ENCODE measurements at places on chromosomes 1 and 21.

- DNase-seq = no peak
Observed at GRCh38 chr21:39938086-39938625, 70.9 kb downstream of the PCP4 start.

GRCh38 chr1:163115887-163116286 is 46.7 kb downstream of the RGS4 start:
- no peak for DNase-seq

DNA sequence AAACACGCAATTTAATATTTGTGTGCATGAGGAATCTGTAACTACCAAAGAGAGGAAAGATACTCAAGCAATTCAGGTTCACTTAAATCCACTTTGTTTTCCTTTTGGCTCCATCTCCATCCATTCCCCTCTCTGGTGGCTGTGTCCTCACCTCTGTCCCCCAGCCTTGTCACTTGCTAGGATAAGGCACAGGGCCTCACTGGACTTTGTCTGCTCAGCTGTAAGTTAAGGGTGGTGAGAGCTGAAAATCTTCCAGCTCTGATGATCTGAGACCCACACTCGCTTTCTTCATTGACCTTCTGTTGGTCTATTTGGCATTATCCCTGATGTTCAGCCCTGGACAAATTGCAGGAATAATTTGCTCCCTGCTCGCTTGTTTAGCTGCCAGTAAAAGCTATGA is 56.5 kb downstream of the RHOU start:
- DNase-seq = no peak

- no peak for DNase-seq
Observed at GRCh38 chr1:70042090-70042731, 163.2 kb downstream of the LRRC40 start.

DNA sequence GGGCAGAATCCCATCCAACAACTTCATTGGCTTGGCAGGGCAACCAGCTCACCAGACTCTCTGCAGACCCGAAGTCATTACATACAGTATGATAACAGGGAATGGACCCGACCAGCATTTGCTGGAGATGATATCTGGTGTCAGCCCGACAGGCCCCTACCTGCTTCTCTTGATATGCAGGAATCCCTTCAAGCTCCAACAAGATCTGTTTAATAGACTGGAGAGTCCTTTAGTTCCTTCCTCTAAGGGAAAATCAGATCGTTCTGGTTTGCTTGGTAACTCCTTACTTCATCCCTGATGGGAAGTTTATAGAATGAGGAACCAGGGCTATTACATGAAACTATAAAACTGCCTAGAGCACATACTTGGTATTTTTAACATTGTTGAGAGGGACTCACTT is 61.2 kb downstream of the EDARADD start:
- DNase-seq = no peak

DNA sequence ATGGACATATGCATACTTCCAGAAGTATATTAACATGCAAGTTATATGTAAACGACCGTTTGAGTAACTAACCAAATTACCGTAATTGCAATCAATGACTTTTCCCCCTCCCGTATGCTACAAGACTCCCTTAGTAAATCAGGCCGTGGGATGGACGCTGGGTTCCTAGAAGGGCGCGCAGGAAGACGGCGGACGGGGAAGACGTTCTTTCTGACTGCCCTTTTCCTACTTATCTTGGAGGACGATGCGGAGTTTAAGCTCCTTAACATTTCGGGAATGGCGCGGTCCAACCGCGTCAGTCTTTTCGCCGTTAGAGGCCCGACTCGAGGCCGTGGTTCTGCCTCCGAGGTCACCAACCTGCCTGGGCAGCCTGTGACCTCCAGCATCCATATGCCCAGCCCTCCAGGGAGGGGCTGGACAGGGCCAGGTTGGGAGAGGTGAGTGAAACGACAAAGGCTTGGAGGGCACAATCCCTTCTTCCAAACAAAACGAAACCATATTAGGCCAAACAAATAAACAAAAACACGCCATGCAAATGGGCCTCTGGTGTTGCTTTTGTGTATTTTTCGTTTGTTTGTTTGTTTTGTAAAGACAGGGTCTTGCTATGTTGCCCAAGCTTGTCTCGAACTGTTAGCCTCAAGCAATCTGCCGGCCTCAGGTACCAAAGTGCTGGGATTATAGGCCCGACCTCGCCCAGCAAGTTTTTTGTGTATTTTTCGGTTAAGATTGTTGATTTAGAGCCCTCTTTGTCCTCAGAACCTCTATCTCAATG is 873 bp upstream of the PI4KB start:
- no peak for DNase-seq

GRCh38 chr1:47984175-47984789 is 12.9 kb downstream of the TRABD2B start:
- no peak for DNase-seq

DNA sequence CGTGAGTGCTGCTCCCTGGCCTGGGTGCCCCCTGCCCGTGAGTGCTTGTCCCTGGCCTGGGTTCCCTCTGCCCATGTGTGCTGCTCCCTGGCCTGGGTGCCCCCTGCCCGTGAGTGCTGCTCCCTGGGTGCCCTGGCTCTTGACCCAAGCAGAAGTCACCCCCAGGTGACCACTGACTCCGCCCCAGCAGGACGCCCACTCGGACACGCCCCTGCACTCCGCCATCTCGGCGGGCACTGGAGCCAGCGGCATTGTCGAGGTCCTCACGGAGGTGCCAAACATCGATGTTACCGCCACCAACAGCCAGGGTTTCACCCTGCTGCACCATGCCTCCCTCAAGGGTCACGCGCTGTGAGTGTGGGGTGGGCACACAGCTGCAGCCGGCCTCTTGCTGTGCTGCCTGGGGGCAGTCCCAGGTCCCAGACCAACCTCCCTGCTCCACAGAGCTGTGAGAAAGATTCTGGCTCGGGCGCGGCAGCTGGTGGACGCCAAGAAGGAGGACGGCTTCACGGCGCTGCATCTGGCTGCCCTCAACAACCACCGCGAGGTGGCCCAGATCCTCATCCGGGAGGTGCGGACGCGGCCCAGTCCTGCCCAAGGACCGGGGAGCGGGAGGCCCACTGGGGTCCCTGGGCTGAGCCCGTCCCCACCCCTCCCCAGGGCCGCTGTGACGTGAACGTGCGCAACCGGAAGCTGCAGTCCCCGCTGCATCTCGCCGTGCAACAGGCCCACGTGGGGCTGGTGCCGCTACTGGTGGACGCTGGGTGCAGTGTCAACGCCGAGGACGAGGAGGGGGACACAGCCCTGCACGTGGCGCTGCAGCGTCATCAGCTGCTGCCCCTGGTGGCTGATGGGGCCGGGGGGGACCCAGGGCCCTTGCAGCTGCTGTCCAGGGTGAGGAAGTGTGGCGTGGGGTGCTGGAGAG is 3.9 kb upstream of the MMP23B start:
- DNase-seq = no peak

DNA sequence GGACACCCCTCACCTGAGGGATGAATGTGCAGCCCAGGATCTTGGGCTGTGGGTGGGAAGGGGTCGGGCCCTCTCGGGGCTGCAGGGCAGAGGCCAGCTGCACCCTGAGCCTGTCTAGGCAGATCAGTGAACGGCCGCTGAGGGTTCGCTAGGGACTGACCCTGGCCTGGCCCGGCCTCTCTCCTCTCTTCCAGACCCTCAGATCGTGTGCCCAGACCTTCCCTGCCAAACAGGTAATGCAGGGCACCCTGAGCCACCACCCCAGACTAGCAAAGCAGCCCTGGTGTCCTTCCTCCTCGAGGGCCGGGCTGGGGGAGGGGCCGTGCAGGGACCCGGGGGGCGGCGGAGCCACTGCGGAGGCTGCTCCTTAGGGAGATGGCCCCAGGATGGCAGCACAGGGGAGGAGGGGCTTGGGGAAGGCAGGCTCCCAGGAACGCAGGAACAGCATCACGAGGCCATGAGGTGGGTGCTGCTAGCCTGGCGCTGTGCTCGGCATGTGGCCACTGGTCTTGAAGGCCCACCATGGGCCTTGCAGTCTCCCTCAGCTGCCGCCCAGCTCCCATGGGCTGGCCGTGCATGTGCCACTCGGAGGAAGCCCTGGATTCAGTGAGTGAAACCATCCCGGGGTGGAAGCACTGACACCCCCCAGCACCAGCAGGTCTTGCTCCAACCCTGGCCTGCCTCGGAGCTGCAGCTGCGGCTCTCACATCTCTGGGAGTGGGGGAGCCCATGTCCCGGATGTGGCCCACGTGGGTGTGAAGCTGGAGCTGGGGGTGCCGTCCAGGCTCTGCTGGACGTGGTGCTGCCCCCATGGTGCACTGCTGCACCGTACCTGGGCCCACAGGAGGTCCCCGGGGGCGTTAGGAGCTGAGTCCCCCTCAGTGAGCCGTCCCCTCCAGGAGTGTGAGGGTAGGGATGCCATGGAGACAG is 28.7 kb downstream of the COL6A2 start:
- DNase-seq = peak; percentile 3

DNA sequence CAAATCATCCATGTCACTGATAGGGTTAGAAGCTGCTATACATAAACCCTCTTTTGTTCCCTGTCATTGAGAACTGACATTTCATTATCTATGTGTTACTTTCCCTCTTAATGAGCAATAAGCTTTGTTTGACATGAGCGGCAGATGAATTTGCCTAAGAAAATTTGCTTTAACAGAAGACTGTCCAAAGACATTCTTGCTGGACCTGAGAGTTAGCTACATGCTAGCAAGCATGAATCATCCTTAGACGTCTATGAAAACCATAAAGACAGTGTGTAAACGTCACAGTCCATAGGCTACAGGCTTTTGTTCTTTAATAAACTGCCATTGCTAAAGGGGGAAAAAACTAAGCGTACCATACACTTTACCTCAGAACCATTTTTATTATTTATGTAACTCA is 73.1 kb downstream of the TNFSF4 start:
- DNase-seq = no peak

DNA sequence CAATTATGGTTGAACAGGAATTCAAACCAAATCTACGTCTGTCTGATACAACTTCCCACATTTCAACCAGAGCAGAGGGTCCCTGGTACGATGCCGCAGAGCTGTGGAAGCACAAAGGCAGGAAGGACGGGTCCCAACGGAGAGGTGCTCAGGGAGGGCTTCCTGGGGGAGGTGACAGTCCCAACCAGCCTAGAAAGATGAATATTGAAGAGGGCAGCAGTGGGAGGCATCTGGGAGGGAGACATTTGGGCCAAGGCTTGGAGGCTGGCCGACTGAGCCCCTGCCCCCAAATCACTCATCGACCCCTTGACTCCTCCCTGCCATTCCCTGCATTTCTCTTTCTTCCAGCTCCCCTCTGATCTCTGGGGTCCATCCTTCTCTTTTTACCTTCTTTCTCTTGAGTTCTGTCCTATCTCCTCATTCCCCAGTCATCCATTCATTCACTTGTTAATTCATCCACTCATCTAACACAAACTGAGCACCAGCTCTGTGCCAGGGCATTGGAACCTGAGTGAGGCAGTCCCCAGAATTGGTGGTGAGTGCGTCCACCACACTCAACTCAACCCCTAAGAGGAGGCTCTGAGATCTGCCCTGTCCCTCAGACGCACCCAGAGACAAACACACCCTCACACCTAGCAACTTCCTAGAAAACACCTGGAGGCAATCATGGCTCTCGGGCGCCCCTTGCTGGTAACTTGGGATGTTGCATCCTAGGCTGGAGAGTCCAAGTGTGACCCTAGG is 13.2 kb upstream of the CELA3B start:
- DNase-seq = peak; percentile 60

GRCh38 chr1:56278061-56278460 is 301.3 kb downstream of the PLPP3 start:
- no peak for DNase-seq

- DNase-seq = no peak
Observed at GRCh38 chr21:36330904-36331303, 10.9 kb downstream of the MORC3 start.

- DNase-seq = no peak
Observed at GRCh38 chr1:156262461-156263287, 14.8 kb upstream of the PAQR6 start.

GRCh38 chr21:42431196-42431595 is 27.5 kb downstream of the UBASH3A start:
- no peak for DNase-seq

GRCh38 chr1:88079036-88079435 is 605.0 kb upstream of the PKN2 start:
- no peak for DNase-seq

GRCh38 chr1:219228058-219228419 is 54.4 kb downstream of the LYPLAL1 start:
- no peak for DNase-seq

DNA sequence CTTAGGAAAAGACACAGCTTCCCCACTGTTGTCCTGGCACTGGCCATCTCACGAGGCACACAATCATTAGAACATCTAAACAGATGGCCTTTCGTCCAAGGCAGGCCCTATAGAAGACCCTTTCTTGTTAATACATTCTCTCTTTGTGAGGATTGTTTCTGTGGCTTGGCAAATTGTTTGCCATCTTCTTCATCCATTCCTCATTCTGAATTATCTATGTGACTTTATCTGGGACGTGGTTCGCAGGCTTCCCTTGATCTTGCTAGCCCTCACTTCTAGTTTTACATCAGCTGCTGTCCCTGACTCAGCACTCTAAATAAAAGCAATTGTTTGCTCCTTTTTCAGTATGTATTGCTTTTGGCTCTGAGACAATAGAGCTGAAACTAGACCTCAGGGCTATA is 101.1 kb upstream of the ZC3H11B start:
- no peak for DNase-seq

DNA sequence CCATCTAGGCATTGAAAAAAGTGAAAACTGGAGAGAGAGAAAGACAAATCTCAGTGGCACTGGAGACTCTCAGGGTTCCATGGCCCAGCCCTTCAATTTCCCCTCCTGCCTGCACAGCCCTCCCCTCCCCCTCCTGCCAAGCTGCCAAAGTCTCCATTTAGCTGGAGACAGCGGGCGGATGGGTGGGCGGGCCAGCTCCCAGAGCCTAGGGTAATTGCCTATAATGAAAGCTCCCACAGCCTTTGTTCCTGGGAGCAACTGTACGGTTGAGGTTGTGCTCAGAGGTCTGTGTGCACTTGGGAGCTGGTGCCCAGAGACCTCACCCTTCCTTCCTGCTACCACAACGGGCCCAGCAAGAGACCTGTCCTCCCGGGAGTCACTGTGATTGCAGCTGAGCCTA is 89.6 kb downstream of the NAV1 start:
- no peak for DNase-seq

DNA sequence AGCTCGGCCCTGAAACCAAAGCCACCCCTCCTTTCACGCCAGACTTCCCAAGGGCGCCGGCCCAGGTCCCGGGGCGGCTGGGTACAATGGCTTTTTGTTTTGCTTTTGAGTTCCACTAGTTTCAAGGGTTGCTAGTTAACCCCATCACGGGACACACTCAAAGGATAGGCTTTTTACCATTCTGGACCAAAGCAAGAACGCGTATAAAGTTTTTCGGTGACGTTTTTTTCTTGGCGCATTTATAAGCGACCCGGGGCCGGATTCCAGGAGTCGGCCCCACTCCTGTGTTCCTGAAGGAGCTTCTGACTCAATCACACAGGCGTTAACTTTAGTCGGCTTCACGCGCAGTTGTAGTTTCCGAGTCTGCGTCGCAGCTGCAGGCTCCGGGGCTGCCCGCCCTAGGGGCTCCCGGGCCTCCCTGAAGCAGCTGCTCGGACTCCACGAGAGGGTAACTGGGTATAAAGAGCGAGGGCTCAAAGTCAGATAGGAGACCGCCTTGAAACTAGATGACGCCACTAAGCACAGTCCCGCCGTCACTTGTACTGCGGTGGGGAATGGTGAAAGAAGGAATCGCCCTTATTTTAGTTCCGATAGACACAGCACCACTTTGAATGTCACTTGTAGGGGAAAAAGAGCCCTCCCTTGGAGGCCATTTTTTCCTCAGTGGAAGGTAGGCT is 707 bp upstream of the KLHL21 start:
- no peak for DNase-seq
